ENCODE measurements at places on chromosomes 5 and 9.
A peak's percentile ranks its signal among the peaks of the same experiment; 100 is the strongest.

- DNase-seq, result no peak
These were observed 47.7 kb upstream of the MTAP start for GRCh38 chr9:21754741-21755140.

DNA sequence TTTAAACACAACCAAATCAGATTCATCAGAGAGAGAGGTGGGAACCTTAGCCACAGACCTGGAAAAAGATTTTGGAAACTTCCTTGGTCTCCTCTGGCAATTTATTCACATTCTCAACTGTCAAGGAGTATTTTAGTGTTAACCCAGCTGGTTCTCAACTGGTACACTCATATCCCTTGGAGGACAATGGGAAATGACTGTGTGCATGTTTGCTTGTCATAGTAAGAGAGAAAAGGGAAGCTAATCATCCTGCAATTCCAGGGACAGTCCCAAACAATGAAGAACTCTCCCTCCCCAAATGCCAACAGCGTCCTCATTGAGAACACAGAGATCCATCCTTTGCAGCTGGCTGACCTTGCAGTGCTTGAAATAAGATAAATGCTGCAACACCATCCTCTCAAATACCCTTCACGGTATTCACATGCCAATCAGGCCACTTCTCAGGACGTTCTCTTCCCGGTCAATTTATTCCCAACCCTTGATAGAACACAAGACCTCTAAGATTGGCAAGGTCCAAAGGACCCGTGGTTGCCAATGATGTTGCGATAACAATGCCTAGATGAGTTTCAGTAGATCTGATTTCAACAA is 75.5 kb downstream of the EPB41L4B start:
- DNase-seq, result no peak

GRCh38 chr5:178361657-178362445 is 129.2 kb upstream of the PHYKPL start:
- DNase-seq, result no peak

- DNase-seq, result peak; percentile 12
These were observed 137.7 kb downstream of the PRELID2 start for GRCh38 chr5:145697251-145697990.

- no peak for DNase-seq
These were observed 185.7 kb downstream of the ADAMTS6 start for GRCh38 chr5:65296067-65296466.

DNA sequence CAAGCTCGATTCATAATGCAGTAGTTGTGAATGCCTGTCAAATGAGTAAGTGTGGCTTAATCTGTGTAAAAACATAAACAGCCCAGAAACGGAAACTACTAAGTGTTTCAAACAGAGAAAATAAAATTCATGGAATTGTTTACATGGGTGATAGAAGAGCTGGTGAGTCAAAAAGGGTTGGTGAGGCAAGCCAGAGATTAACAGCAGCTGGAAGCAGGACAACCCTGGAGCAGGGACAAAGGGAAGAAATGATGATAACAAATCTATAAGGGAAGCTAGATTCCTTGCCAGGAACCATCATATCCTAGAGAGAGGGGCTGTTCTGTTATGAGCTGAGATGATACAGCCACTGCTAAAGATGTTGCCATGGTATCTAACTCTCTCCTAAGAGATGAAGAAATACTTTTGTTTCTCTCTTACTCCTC is 18.0 kb upstream of the PRR16 start:
- DNase-seq, result no peak

- DNase-seq, result no peak
These were observed 76.4 kb downstream of the SNX24 start for GRCh38 chr5:122921826-122922225.

DNA sequence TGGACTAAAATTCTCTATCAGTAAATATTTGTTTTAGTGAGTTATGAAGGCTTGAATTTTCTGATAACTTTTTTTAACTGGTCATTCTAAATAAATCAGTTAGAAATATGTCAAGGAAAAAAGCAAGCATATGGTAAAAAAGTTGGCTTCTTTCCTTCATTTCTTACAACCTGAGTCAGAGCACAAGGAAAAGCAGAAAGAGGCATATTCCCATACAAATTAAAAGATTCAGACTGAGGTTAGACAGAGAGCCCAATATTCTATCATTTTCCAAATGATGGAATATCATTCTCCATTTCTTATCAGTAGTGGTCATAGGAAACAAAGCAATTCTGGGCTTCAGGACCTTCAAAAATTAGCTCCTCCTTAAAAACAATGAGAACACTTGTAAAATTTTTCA is 732.1 kb downstream of the MAT2B start:
- no peak for DNase-seq

- DNase-seq, result no peak
These were observed 541.7 kb downstream of the EFNA5 start for GRCh38 chr5:107129051-107129450.

DNA sequence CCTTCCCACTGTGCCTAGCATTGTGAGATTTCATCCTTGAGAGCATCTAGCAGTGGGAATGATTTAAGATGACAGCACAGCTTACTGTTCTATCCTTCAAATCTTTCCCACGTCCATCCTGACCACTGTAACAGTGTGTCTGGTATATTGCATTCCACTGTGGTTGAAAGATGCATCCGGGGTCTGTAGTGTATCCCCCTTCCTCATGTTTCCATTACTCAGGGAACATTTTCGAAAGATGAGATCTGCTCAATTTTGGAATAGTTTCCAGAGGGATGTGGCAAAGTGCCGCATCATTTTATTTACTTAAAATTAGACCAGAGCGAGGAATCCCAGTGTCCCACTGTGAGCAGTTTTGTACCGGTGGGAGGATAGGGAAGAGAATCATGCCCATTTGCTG is 407.1 kb upstream of the PAPPA start:
- DNase-seq, result no peak

- no peak for DNase-seq
These were observed 47.8 kb downstream of the KDM4C start for GRCh38 chr9:6805532-6805931.

- DNase-seq, result peak; percentile 26
These were observed 1.1 kb upstream of the NOTCH1 start for GRCh38 chr9:136546697-136547501.

- DNase-seq, result no peak
These were observed 163.8 kb upstream of the SLC28A3 start for GRCh38 chr9:84504360-84504759.

GRCh38 chr9:109556061-109556460 is 58.0 kb upstream of the PTPN3 start:
- DNase-seq, result no peak

- no peak for DNase-seq
These were observed 63.5 kb upstream of the KLF9 start for GRCh38 chr9:70477907-70478480.

GRCh38 chr9:127896395-127897192 is 2.8 kb downstream of the ST6GALNAC6 start:
- no peak for DNase-seq
